ENCODE measurements at places on chromosomes 3 and 15.

GRCh38 chr3:44396200-44397171, 57.9 kb downstream of the TCAIM start:
- no peak for DNase-seq

- no peak for DNase-seq
Observed at GRCh38 chr3:108096532-108097321, 5.9 kb upstream of the CD47 start.

- DNase-seq, result no peak
Observed at GRCh38 chr15:82572986-82573385, 32.7 kb upstream of the RPS17 start.

- DNase-seq, result no peak
Observed at GRCh38 chr15:56804279-56804678, 71.0 kb upstream of the ZNF280D start.

GRCh38 chr3:51929420-51930003, 12.2 kb downstream of the RRP9 start:
- DNase-seq, result no peak

DNA sequence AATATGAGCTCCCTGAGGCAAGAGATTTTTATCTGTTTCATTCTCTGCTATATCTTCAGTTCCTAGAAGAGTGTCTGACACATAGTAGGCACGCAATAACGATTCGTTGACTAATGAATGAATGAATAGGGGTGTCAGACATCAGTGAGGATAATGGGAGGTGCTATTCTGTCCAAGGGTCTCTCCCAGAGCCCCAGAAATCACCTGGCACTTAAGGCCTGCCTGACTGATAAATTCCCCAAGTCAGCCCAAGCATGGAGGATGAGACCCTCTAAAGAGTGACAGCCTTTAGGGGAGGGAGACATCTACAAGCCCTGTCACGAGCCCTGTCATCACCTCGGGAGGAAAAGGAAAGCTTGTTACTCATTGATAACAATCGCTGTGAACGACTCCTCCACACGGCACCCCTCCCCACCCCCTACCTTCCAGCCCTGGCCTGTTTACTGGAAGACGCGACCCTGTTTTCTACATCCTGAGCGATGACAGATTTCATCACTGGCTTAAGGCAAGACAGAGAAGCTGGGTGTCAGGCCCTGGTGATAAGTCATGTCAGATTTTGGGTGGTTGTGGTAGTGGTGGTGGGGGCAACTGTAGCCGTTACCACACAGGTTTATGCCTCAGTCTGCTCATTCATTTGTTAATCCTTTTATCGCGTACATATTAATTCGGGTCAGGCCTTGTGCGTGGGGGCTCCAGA, 23.1 kb downstream of the BHLHE40 start:
- DNase-seq, result no peak

DNA sequence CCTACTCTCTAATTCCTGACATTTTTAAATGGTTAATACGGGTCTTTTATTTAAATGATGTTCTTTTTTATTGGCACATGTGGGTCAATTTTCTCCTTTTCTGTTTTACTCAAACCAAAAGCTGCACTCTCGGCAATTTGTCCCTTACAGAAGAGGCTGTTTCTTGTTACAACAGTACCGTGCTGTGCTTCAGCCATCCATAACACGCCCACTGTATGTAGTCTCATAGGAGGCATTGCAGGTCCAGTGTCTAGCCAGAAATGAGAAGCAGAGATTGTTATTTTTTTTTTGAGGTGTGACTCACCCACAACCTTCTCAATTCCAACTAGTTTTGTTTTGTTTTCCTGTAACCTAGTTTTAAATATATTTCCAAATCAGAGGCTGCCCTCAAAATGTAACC, 164.6 kb downstream of the GMNC start:
- DNase-seq, result no peak

- DNase-seq, result no peak
Observed at GRCh38 chr3:72039677-72040076, 254.7 kb upstream of the PROK2 start.

DNA sequence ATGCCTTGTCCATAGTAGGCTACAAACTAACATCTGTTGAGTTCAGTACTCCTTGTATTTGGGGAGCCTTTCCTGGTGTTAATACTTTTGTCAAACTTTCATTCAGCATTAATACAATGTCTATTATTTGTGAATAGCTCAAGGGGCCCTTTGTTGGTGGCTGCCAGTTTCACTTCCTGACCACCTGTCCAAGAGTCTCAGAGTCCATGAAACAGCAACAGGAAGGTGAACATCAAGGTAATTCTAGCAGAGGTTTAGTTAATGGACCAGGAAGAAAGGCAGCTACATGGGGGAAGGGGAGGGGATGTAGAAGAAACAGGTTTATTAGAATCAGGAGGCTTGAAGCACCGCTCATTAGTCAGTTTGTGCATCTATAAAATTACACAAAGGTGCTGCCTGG, 386.9 kb downstream of the PDCD6IP start:
- no peak for DNase-seq

GRCh38 chr3:66761093-66761780, 236.9 kb upstream of the KBTBD8 start:
- DNase-seq, result no peak

DNA sequence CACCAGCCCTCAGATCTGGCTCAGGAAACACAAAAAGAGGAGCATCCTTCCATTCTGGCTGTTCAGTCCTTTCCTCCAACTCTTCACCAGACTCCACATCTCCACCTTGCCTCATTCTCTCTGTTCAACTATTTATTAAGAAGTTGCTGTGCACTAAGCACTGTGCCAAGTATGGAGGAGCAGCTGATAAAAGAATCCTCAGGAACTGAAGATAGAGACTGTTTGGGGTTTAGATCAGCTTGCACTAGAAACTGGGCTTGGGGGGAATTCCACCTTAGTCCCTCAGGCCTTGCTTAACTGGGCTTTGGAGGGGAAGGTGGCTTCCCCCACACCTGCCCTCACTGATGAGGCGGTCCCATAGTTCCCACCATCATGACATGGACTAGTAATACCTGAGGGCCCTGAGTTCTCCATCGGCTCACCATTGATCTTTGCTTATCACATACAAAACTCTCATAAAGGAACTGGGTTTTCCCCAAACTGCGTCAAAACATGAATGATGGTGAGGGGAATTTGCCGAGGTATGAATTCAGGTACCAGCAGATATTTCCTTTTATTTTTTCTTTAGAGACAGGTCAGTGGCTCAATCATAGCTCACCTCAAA, 1.7 kb upstream of the CCR8 start:
- no peak for DNase-seq

DNA sequence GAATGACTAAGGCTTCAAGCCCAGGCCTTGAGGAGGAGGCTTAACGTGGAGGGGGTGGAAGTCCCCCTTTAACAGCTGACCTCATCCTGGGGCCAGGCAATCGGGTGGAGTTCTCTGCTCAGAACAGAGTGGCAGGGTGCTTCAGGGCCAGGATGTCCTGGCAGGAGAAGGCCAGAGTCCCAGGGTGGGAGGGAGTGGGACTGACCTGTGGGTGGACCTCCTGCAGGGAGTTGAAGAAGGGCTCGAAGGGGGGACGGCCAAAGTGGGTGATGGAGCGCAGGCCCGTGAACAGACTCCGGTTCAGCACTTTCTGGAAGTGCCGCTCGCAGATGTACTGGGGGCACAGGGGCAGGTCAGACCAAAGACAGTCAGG, 19.6 kb downstream of the DUOX2 start:
- no peak for DNase-seq

DNA sequence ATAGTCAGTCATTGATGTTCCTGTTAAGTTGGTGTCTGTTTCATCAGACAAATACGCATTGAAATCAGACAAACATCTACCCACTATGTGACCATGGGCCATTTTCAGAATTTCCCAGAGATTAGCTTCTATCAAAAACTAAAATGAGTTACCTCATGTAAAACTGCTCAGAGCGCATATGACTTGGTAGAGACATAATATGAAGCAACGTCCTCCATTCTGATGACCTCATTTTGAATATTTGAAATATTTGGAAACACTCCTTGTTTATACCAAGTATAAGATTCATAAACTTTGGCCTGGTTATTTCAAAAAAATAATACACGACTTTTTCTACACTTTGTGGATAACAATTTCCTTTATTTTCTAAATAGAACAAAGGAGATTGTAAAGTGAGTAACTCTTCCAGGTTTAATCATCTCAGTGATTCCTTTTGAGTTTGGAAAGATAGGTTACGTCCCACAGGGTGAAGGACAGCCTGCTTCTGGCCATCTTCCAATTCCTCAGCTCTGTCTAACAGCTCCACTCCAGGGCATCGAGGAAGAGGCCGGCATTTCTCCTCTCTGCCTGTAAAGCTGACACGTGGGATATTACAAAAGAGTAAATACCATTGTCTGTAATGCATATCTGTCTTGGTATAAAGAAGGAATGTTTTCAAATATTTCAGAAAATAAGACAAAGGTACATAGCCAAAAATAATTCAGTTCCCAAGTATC, 122.6 kb downstream of the CADM2 start:
- DNase-seq, result no peak

All from AG04449 (cell line).